ENCODE measurements at places on chromosomes 11 and 22.
A peak's percentile ranks its signal among the peaks of the same experiment; 100 is the strongest.

GRCh38 chr11:18501629-18502028 lies 25.1 kb downstream of the TSG101 start:
- DNase-seq: no peak

GRCh38 chr11:34358728-34359547 lies 1.1 kb upstream of the ABTB2 start:
- DNase-seq: peak; percentile 60

GRCh38 chr11:79150966-79151365 lies 289.9 kb downstream of the TENM4 start:
- no peak for DNase-seq

GRCh38 chr11:86212019-86212611 lies 32.4 kb upstream of the EED start:
- DNase-seq: no peak

DNA sequence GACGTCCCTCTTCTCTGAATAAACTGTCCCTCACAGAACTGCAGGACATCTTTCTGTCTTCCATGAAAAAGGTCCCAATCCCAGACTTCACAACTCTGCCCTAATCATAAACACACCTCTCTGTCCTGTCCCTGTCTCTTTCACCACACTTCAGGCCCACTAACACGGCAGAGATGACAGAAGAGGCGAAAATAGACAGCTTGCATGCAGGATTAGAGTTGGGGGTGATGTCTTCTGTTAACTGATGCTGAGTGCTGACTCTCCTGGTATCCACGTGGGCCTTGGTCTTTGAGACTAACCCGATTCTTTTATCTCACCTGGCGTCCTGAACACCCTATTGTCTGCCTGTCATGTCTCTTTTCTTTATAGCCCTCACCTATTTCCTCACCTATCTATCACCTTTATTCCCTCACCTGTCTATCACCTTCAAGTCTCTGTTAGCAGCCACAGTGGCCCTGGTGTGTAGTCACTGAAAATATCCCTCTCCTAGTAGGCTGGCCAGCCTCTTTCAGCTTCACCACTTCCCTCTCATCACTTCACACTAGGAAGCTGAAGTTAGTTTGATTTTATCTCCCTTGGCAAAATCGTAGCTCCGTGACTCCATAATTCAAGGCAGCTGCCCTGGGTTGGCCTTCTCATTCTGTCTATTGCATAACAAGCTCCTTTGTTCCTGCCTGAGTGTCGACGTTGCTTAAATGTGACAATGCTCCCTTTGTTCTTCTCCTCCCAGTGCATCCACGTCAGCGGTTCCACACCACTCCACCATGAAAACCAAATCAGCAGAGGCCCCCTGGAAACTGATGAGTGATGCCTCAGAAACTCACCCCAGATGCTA lies 30.6 kb upstream of the DRD2 start:
- DNase-seq: no peak

DNA sequence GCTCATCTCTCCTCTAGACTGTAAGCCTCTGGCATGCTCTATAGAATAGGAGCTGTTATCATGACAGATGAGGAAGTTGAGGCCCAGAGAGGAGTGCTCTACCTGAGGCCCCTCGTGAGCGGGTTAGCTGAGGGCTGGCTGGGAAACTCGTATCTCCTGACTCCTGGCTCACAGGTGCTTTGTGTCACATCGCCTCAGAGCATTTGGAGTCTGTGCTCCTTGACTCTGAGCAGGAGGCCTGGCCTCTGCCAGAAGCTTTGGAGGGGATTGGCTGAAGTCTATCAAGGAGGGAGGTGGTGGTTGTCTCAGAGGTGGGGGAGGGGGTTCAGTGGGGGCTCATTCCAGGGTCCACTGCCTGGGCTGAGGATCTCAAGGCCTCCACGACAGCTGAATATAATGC lies 7.4 kb downstream of the KCNC1 start:
- no peak for DNase-seq

DNA sequence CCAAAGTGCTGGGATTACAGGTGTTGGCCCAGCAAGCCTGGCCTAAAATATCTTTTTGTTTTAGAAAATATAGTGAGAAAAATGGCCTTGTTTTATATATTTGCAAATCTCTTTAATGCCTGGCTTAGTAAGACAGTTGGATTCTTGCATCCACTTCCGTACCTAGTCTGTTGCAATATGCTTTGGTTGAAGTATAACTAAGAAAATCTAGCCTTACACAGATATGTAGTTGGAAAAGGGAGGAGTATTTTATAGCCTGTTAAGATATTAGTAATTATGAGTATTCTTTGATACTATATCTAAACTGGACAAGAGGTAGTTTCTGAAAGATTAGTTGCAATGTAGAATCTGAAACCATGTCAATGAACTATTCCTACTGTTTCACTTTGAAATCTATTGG lies 65.1 kb downstream of the ZNRF3 start:
- DNase-seq: no peak

DNA sequence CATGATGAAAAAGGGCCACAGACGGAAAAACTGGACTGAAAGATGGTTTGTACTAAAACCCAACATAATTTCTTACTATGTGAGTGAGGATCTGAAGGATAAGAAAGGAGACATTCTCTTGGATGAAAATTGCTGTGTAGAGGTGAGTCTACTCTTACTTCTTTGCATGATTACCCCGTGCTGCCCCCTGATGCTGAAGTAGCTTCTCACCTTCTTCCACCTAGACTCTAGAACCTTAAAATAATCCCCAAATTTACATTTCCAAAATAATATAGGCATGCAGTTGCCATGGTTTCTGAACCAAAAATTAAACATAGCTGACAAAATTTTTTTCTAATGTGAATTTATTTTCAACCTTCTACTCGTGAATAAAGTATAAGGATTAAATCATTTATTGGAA lies 64.2 kb downstream of the SWAP70 start:
- DNase-seq: no peak

- no peak for DNase-seq
These were observed 6.0 kb upstream of the DEUP1 start for GRCh38 chr11:93324500-93324899.

DNA sequence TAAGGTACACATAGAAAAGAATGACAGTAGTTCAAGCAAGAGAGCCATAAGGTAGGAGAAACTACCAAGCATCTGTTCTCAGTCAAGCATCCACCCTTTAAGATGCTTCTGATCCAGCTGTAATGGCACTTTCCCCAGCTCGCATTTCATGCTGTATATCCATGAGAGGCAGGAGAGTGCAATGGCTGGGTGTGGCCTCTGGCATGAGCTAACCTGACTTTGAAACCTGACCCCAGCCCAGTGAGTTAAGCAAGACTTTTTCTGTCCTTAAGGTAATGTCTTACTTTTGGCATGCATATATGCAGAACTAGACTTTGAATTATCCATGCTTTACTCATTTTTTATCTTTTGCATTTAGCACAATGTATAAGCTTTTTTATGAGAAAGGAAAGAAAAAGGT lies 79.8 kb upstream of the CNTN5 start:
- DNase-seq: no peak

- DNase-seq: no peak
These were observed 153.9 kb downstream of the TEAD1 start for GRCh38 chr11:12827929-12828812.

DNA sequence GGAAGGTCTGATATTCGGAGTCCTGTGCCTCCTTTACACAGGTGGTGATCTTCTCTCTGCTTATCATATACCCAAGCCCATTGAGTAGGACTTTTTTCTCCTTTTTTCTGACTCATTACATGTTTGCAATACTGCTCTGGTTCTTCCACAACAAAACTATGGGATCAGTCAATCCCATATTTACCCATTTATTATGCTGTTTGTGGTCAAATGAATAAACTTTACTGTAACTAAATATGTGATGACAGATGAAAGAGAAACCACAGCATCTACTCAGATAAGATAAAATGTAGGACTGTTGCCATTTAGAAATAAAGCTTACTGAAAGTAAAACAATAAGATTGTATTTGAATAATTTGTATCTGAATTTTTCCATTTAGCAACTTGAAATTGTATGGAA lies 958.7 kb upstream of the FAT3 start:
- DNase-seq: no peak

Measured in NCI-H446 treated with DMSO at 0.1 percent for 48 hours (cell line).